Renal pelvis (tissue), 12 donors: ENCODE measurements at places on chromosomes 4 and X.

DNA sequence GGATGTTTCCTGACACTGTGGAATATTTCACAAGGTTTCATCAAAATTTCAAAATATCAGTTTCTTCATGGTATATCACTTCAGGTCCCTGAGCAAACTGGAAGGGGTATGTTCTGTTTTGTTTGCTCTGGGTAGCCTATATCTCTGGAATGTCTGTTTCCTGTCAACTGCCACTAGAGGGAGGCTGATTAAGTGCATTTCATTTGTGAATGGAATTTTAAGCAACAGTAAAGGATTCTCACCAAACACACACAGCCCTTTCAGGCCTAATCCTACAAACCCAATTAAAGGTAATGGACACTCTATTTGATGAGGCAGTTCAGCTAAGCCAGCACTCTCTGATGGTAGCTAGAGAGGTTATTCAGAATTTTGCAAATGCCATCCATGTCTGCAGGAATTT is 307.1 kb downstream of the TEX13A start:
- DNase-seq = peak; percentile 17

GRCh38 chrX:71118985-71119535 is 664 bp downstream of the MED12 start:
- no peak for DNase-seq

DNA sequence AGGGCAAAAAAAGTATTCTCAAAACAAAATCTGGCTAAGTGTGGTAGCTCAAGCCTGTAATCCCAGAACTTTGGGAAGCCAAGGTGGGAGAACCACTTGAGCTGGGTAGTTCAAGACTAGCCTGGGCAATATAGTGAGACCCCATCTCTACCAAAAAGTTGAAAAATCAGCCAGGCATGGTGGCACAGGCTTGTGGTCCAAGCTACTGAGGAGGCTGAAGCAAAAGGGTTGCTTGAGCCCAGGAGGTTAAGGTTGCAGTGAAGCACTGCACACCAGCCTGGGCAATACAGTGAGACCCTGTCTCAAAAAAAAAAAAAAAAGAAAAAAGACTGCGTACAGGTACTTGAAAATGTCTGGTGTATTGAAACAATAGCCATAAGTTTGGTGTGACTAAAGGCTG is 1.7 kb upstream of the SDAD1 start:
- no peak for DNase-seq

GRCh38 chrX:154484255-154485149 is 1.9 kb downstream of the UBL4A start:
- no peak for DNase-seq

- DNase-seq = peak; percentile 71
Measured at GRCh38 chrX:110412971-110413726, 54.5 kb downstream of the RTL9 start.

DNA sequence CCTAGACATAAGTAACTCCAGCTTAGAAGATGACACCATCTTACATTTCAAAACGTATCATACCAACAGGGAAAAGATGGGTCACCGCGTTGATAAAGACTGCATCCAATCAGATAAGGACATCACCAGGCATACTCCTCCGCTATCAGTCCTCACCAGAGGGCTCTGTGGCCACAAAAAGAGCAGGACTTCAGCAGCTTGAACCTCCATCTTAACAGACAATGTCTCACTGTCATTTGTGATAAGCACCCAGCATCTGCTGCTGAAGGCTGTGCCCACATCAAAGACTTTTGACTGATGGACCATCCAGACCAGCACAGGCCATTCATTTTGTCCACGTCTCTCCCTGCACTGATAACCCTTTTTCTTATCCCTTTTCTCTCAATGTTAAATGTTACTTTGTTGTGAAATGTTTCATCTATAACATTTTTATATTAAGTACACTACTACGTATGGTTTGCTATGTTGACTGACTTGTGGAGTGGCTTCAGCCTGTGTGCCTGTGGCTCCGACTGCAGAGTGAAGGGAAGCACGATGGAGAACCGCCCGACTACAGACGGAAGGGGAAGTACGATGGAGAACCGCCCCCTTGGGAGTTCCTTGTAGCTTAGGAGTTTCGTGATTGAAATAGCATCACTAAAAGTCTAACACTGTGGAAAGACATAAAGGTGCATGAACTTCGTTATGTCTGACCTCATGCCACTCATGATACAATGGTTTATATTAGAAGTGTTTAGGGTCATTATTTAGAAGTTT is 595.4 kb upstream of the AGA start:
- no peak for DNase-seq

- no peak for DNase-seq
Measured at GRCh38 chr4:51906167-51906958, 63.4 kb downstream of the DCUN1D4 start.

DNA sequence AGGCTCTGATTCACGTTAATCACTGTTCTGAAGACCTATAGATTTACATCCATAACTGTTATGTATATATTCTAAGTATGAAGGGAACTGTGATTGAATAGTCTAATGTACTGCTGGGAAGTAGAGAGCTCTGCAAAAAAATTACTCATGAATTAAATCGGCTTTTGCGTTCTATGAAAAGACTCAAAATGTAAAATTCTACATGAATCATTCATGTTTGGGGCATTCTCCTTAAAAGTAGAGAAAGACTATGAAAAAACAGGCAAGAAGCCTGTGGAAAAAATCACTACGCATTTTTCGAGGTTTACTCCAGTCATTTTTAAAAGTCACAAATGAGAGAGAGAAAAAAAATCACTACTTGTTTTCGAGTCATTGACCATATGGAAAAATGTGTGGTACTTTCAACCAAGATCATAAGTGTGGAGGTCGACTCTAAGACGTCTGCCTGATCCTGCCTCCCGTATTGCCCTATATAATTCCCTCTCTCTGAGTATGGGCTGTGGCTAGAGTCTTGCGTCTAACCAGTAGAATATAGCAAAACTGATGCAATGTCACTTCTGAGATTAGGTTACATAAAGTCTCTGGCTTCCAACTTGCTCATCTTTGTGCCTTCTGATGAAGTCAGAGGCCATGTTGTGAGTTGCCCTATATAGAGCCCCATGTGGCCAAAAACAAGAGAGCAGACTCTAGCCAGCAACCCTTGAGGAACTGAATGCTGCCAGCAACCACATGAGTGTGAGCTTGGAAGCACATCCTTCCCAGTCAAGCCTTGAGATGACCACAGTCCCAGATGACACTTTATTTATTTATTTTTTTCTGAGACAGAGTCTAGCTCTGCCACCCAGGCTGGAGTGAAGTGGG is 32.1 kb upstream of the VEGFD start:
- DNase-seq = no peak
